ENCODE measurements at places on chromosomes 7 and 10.
A peak's percentile ranks its signal among the peaks of the same experiment; 100 is the strongest.

- DNase-seq, result no peak
Observed at GRCh38 chr10:53108317-53108934, 335.8 kb upstream of the MBL2 start.

DNA sequence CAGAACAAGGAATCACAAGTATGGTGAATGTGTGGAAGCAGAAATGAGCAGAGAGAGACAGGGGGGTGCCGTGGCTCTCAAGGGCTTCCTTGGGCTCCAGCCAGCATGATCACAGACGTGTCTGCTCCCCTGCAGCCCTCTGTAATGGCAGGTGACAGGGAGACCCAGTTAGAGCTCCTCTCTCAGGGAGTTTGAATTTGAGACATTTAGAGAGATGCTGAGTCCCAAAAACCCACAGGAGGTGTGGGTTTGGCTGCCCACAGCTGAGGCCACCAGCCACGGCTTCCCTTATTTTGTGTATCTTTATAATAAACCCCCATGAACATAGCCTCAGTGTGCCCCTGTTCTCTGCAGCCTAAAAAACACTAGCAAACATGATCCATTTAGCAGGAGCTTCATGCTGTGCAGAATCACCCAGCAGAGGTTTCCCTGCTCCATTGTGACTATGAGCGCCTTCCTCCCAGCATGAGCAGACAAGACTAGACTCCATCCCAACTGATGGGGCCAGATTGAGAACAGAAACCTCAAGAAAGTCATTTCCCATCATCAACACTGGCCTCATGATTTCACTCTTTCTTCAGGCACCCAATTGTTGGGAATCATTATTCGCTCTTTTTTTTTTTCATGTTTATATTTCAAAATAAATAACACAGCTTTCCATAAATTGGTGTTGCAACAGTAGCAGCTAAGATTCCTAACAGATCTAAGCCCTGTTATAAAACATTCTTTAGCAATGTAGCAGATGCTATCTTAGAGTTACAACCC, 13.4 kb downstream of the NOD1 start:
- no peak for DNase-seq

DNA sequence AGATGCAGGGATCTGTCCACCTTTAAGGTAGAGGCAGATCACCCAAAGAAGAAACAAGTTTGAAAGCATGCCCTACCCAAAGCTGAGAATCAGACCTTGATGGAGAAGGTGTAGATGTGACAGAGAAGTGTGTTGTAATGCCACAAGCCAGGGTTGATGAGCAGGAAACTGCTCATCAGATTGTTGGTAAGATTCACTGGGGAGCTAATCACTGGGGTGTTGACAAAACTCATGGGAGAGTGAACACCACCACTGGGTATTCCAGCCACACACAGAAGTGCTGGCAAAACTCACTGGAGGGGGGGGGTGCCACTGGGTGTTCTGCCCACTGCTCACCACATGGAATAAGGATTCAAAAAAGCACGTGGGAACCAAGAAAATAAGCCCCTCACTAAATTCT, 95.2 kb downstream of the IQUB start:
- no peak for DNase-seq

DNA sequence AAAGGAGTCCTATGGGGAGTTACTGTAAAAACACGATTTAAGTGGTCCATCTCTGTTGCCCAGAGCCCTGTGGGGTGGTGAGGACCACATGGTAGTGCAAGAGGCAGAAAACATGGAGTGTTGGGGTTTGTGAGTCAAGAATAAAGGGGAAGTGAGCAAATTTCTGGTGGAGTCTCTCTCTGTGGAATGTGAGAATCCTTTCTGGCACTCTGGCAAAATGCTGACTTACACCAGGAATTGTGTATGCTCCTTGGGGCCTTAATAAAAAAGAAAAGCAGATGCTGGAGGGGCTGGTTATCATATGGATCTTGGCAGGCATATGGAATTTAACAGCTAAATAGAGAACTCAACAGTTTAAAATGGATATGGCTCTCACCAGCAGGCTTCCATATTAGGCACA, 486.0 kb downstream of the TNS3 start:
- no peak for DNase-seq

DNA sequence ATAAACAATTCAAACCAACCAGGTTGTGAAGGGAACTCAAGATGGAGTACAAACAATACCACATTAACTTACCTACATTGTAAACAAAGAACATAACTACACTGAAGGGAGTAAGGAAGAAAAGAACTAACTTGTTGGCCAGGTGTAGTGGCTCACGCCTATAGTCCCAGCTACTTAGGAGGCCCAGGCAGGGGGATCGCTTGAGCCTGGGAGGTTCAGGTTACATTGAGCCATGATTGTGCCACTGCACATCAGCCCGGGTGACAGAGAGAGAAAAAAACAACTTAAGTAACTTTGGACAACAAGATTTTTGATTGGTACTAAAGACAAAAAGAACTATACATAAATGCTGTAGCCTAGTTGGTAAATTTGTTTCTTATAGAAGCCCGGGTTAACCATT, 68.8 kb downstream of the TRIL start:
- no peak for DNase-seq

DNA sequence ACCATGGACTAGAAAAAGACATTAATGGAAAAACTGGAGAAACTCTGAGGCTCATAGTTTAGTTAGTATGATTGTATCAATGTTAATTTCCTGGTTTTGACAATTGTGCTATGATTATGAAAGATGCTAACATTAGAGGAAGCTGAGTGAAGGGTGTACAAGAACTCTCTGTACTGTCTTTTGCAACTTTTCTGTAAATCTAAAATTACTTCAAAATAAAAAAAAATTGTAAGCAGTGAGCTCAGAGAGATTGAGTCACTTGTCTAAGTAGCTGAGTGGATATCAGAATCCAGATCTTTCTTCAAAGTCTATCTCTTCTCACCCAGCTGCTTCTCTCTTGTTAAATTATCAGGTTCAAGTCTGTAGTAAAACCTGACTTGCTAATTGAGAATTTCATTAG, 181.1 kb downstream of the PLCE1 start:
- no peak for DNase-seq

GRCh38 chr7:45416846-45417245, 157.3 kb upstream of the ADCY1 start:
- no peak for DNase-seq

GRCh38 chr7:37129035-37129425, 319.6 kb downstream of the ELMO1 start:
- DNase-seq, result no peak

- DNase-seq, result no peak
Observed at GRCh38 chr10:11723359-11723758, 18.8 kb upstream of the ECHDC3 start.

DNA sequence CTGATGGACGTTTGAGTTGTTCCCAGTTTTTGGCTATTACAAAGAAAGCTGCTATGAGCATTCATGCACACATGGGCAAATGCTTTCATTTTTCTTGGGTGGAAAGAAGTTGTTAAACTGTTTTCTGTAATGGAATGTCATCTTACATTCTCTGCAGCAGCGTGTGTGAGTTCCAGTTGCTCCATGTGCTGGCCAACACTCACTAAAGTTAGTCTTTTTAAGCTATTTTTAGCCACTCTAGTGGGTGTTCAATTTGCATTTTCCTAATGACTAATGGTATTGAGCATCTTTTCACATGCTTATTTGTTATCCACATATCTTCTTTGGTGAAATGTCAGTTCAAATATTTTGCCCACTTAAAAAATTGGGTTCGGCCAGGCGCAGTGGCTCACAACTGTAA, 82.8 kb upstream of the COL13A1 start:
- no peak for DNase-seq

GRCh38 chr7:135514856-135515255, 5.0 kb upstream of the CNOT4 start:
- DNase-seq, result no peak

DNA sequence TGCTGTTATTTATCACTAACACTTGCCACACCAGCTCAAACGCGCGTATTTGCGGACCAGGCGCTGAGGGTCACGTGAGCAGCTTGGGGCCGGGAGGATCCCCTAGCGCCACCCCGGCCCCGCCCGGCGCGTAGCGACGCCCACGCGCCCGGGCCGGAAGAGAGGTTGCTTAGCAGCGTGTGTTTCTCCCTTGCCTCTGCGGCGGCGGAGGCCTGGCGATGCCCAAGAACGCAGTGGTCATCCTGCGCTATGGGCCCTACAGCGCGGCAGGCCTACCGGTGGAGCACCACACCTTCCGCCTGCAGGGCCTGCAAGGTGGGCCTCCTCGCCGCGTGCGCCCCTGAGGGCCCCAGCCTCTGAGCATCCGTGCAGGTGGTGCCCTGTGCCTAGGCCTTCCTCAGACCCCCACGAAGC, at the start of gene C10orf53:
C10orf53 (plus strand) TSS at position 172 of the 414 bp plus-strand sequence; CDS start at position 219, 47 bp downstream.
- DNase-seq, result no peak

DNA sequence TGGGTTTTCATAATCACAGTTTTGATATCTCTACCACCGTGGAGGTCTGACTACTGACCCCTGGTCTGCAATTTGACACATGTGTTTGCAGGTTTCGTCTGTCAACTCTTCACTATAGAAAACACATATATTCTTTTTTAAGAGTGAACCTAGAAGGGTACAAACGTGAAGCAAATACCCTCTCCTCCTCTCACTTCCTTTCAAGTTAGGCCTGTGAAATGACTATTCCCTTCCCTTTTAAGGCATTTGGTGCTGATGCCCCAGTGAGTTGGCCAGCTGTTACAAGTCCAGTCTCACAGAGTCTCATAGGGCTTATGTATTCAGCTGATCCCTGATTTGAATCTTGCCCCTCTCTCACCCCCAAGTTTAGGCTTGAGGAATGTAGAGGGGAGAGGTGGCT, 742.0 kb upstream of the IGFBP3 start:
- DNase-seq, result no peak

GRCh38 chr7:3861386-3861785, 560.3 kb downstream of the SDK1 start:
- DNase-seq, result no peak

DNA sequence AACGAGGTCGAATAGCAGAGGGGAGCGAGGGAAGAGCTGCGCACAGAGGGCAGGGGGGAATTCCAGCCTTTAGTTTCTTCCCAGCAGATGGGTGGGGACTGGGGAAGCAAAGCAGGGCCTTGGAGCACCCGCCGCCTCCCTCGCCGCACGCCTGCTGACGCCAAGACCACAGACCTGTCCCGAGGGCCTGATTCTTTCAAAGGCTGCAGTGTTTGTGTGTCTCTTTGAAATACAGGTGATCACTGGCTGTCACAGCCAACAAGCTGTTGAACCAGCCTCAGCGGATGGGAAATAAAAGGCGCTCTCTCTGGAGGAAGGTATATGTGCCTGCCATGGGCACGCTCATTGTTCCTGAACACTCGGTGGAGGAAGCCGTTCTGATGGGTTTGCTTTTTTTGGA, 119.3 kb downstream of the FAM53B start:
- DNase-seq, result no peak

DNA sequence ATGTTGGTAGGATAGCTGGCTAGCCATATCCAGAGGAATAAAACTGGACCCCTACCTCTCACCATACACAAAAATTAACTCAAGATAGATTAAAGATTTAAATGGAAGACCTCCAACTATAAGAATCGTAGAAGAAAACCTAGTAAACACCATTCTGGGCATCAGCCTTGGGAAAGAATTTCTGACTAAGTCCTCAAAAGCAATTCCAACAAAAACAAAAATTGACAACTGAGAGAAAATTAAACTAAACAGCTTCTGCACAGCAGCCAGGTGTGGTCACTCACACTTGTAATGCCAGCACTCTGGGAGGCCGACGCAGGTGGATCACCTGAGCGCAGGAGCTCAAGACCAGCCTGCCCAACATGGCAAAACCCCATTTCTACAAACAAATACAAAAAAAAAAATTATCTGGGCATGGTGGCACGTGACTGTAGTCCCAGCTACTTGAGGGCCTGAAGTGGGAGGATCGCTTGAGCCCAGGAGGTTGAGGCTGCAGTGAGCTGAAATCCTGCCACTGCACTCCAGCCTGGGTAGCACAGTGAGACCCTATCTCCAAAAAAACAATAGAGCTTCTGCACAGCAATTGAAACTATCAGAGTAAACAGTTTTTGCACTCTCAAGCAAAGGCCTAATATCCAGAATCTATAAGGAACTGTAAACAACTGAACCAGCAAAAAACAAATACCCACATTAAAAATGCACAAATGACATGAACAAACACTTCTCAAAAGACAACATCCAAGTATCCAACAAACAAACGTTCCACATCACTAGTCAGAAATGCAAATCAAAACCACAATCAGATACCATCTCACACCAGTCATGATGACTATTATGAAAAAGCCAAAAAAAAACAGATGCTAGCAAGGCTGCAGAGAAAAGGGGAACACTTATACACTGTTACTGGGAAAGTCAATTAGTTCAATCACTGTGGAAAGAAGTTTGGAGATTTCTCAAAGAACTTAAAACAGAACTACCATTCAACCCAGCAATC, 4.8 kb downstream of the CRPPA start:
- DNase-seq, result no peak

- no peak for DNase-seq
Observed at GRCh38 chr7:134594877-134595276, 46.0 kb downstream of the AKR1B15 start.

DNA sequence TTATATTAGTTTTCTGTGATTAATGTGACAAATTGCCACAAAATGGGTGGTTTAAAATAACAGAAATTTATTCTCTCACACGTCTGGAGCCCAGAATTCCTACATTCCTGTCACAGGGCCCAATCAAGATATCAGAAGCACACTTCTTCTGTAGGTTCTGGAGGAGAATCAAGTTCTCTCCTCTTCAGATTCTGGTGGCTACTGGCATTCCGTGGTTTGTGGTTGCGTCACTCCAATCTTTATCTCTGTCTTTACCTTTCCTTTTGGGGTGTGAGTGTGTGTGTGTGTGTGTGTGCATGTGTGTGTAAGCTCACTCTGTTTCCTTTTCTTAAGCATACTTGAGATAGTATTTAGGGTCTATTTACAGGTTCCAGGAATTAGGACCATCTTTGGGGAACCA, 115.5 kb upstream of the DKK1 start:
- DNase-seq, result no peak

DNA sequence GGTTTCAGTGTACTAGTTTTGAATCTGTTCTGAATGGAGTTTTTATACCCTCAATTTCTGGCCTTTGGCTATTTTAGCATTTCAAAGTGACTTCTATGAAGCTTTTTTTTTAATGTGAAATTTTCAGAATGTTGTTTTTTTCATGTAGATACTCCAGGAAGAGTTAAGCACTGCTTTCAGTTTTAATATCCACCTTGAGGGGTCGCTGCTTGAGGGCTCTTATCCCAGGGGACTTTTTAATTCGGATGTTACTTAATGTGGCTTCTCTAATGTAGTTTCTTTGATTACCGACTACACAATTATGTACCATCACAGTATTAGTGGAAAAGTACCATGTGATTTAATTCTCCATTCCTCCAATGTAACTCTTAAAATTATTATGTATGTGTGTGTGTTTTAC, 5.2 kb downstream of the IFIT5 start:
- DNase-seq, result peak; percentile 37

- DNase-seq, result no peak
Observed at GRCh38 chr7:149751043-149751775, 22.2 kb downstream of the ZNF467 start.

DNA sequence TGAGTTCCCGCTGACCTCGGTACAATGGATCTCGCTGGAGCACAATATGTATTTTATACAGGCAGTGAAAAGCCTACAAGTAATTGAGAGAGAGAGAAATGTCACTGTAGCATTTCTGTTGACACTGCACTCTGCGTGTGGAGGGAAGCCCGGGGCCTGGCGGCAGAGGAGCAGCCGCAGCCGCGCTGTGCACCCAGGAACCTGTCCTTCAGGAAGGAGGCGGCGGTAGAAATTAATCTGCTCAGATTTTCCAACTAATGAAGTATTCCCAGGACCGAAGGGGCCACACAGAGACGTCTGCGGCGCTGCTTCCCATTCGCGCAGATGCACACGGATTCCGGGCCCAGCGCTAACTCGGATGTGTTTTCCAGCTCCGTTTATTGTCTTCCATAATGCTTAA, 170.1 kb downstream of the EBF3 start:
- DNase-seq, result no peak

All from CD4-positive, alpha-beta T cell treated with Interleukin-2 at 100 ng/mL for 4 hours (primary cell).